ENCODE measurements at places on chromosomes 5 and 9.

- DNase-seq, result no peak
These were observed 197.0 kb downstream of the SLF1 start for GRCh38 chr5:94815313-94816039.

- peak; percentile 86 for DNase-seq
These were observed 569.6 kb upstream of the BRINP1 start for GRCh38 chr9:119938871-119939270.

- no peak for DNase-seq
These were observed 498.8 kb downstream of the ARHGEF28 start for GRCh38 chr5:74124826-74125225.

GRCh38 chr9:36762958-36763357 is 190.3 kb downstream of the MELK start:
- no peak for DNase-seq

GRCh38 chr9:7178729-7179128 is 421.0 kb downstream of the KDM4C start:
- DNase-seq, result no peak

- DNase-seq, result no peak
These were observed 9.0 kb upstream of the AK1 start for GRCh38 chr9:127886401-127886972.

GRCh38 chr5:132268769-132269551 is 11.5 kb downstream of the PDLIM4 start:
- no peak for DNase-seq

DNA sequence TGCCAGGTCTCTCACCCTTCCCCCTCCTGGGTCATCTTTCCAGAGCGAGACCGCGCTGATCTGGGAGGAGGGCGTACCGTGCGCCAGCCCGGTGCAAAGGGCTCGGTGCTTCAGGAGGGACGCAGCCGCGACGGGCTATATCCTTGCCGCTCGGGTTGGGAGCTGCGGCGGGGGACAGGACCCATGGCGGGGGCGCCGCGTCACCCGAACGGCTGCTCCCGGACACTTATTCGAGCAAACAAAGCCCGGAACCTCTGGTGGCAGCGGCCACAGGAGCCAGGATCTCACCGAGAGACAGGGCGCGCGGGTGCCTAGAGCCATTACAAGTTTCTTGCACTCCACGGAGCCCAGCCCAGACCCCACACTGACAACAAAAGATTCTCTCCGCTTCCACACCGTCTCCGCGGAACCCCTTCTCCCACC is 1.3 kb downstream of the SEMA6A start:
- no peak for DNase-seq

DNA sequence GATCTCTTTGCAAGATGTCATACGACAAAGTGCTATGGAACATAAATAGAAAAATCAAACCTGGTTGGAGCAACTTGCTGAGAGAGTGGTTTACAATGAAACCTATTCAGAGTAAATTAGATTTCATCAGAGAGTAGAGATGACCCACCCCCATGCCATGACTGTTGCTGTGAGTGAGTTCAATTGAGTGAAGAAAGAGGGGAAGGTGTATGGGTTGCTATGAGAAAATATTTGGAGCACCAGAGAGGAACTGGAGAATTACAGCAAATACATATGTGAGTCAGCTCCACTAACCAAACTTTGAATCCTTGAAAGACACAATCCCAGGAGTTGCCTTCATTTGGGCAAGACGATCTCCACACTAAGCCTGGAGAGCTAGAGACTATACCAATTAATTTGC is 217.2 kb downstream of the RFX3 start:
- no peak for DNase-seq

DNA sequence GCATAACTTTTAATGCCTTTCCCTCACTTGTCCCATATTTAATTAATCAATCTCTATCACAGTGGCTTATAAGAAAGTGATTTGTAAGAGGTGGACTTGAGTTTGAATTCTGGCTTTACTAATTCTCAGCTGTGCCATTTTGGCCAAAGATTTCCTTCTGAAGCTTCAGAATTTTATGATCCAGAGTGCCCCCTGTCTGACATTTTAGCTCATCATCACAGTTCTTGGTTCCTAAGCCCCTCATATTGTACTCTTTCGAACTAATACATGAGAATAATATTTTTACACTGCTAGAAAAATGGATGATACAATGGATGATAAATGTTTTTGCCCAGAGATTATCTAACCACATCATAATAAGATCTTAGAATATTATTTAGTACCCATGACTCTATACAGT is 1014.1 kb downstream of the PTPRD start:
- DNase-seq, result peak; percentile 33

DNA sequence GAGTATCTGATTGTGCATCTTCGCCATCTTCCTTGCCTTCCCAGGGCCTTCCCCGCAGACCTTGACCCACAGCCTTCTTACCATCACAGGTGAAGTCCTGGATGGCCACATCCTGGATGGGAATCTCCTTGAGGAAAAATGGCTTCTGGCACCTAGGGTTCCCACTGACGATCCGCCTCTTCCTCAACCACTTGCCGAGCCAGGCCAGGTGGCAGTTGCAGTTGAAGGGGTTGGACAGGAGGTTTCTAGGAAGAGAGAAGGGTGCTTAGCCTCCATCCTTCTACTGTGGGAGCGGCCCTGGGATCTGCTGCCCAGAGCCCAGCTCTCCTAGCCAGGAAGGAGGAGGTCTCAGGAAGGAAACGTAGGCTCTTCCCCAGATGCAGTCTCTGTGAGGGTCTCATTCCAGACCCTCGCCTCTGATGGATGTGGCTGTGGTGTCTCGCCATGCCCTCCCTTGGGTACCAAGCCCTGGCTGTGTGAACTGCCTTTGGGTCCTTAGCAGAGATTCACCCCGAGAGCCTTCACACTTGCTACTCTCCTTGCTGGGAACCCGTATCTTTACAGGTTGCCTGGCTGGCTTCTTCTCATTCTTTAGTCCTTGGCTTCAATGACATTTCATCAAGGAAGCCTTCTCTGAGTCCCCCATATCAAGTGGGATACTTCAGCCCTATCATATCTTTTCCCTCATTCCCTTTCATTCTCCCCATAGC is 170.4 kb upstream of the PANK3 start:
- no peak for DNase-seq

- DNase-seq, result no peak
These were observed 63.6 kb downstream of the NUP214 start for GRCh38 chr9:131188976-131189375.

DNA sequence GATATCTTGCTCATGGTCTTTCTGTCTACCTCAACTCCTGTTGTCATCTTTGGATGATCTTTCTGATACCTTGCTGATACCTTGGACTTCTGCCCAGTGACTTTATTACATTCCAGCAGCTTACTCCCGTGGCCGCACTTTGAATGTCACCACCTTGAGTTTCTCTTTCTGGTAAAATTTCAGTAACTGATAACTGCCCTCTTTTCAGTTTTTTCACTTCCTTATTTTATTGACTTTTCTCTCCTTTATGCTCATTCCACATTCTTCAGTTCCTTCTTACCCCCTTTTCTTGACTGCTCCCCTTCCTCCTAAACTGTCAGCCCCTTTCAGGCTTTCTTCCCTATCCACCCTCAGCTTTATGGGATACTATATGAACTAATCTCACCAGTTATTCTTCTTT is 7.0 kb upstream of the FBXO4 start:
- DNase-seq, result no peak

- DNase-seq, result no peak
These were observed 306.6 kb upstream of the DMRT1 start for GRCh38 chr9:534886-535285.

- DNase-seq, result no peak
These were observed 508.0 kb upstream of the TNC start for GRCh38 chr9:115625954-115626353.

- peak; percentile 40 for DNase-seq
These were observed 144.8 kb upstream of the PIK3R1 start for GRCh38 chr5:68070591-68071281.

- DNase-seq, result peak; percentile 39
These were observed 5.4 kb downstream of the KCNV2 start for GRCh38 chr9:2722715-2723114.

DNA sequence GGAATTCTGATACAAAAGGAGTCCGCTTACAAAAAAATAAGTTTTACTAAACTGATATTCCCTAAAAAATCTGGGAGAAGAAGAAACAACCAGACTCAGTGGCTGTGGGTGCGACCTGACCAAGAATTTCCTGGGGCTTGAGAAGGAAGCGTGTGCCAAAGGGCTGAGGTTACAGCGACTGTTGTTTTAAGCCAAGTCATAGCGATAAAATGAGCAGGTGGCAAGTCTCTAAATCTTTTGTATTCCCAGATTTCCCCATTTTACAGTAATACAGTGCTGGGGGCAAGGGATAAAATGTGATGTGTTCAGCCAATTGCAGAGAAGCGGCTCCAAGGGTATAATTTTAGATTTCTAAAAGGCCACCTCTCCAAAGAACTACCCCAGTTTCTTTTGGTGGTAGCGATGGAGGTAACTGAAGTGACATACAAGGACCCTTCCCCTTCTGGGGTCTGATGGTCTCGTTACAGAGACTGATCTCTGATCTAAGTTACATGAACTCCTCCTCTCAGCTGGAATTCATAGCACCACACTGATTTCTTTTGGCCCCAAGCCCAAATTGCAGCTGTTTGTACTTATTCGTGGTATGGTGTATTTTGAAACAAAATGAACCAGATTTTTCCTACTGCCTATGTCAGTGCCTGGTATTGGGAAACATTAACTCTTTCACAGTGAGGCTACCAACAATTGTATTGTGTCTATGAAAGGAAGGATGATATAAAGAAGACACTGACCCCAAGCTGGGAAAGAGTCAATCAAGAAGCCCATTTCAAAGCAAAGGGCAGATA is 41.6 kb downstream of the LPAR1 start:
- DNase-seq, result no peak

- DNase-seq, result no peak
These were observed 78.2 kb upstream of the RXRA start for GRCh38 chr9:134247918-134248631.

DNA sequence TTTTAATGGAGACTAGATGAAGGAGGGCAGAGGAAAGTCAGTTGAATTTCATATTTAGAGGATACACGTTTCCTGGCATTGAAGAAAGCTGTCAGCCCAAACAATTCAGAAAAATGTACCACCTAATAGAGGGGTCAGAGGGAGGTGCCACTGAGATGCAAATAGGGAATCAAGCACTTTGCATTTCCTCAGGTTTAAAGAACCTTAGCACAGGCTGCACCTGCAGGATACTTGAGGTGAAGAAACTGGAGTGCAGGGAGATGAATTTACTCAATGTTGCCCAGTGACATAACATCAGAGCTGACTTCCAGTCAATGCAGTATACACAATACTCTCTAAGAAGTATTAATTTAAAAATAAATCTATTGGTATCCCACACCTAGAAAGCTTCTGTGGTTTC is 67.0 kb upstream of the MAST4 start:
- DNase-seq, result no peak

GRCh38 chr5:75023368-75024159 is 28.8 kb downstream of the GCNT4 start:
- no peak for DNase-seq

DNA sequence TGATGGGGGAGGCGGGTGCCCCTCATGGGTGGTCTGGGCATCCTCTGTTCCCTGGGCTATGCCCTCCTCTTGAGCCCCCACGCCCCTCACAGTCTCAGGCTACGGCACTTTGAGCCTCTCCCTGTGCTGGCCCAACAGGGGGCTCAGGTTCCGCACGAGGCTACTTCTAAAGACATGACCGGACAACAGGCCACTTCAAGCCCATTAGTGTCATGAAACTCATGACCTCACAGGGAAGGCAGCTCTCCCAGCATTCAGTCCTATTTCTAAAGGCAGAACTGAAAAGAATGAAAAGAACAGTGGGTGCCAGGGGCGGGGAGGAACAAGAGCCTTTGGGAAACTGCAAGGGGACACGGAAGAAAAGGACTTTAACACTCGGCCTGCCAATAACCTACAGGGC is 45.0 kb downstream of the COL23A1 start:
- DNase-seq, result no peak

- DNase-seq, result no peak
These were observed 288.7 kb downstream of the FBXL17 start for GRCh38 chr5:108093186-108093585.

DNA sequence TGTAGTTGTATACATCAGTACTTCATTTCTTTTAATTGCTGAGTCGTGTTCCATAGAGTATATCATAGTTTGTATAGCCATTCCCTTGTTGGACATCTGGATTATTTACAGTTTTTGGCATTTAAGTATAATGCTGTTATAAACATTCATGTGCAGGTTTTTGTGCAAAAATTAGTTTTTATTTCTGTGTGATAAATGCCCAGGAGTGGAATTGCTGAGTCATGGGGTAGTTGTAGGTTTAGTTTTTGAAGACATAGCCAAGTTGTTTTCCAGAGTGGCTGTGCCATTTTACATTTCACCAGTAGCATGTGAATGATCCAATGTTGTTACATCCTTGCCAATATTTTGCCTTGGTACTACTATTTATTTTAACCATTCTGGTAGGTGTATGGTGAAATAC is 12.5 kb downstream of the ZNF354B start:
- DNase-seq, result no peak

DNA sequence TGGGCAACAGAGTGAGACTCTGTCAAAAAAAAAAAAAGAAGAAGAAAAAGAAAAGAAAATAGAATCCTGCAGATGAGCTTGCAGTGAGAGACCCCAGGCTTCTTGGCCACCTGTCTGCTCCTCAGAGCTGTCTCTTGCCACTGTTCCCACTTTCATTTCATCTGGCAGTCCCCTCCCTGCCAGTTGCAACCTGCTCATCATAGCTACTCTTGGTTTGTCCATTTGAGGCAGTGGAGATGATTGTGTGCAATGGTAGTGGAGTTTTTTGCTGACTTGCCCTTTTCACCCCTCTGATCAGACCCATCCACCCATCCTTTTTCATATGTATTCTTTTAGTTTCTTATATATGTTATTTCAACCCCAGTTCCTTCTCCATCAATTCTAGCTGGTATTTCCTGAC is 28.7 kb downstream of the ANKRD33B start:
- no peak for DNase-seq

DNA sequence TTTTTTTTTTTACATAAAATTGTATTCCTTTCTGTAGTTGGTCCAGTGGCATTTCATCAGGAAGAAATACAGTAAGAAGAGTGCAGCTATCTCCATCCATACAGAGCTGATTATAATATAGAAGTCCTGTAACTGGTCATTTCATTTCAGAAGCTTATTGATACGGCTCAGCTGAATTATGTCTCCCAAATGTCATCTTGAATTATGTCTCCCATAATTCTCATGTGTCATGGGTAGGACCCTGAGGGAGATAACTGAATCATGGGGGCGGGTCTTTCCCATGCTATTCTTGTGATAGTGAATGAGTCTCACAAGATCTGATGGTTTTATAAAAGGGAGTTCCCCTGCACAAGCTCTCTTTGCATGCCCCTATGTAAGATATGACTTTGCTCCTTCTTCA is 492.9 kb downstream of the CHSY3 start:
- no peak for DNase-seq

Data from NCI-H446 (cell line).